Activated T-cell treated with anti-CD3 and anti-CD28 coated beads, Interleukin-2, amount 50 U/mL, for 48 hours (primary cell): ENCODE measurements at places on chromosomes 16 and 17.

DNA sequence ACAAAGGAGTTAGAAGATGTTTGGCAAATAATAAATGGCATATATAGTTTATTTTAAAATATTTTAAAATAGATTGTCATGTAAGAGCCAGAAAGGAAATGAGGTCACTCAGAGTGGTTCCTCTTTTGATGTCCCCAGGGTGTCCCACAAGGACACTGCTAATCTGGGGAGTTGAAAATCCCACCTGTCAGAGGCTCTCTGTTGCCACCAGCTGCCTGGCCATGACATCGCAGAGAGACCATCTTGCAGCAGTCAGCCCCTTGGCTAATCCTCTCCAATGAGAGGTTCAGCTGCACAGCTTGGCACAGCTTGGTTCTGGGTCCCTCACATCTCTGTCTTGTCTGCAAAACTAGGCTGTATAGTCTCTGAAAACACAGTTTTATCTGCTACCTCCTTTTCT, 11.0 kb upstream of the RBFOX1 start:
- no peak for DNase-seq

- DNase-seq = peak; percentile 47
Observed at GRCh38 chr16:88469615-88470395, 16.7 kb downstream of the ZFPM1 start.

- DNase-seq = no peak
Observed at GRCh38 chr16:69916462-69916861, 34.7 kb upstream of the CLEC18A start.

DNA sequence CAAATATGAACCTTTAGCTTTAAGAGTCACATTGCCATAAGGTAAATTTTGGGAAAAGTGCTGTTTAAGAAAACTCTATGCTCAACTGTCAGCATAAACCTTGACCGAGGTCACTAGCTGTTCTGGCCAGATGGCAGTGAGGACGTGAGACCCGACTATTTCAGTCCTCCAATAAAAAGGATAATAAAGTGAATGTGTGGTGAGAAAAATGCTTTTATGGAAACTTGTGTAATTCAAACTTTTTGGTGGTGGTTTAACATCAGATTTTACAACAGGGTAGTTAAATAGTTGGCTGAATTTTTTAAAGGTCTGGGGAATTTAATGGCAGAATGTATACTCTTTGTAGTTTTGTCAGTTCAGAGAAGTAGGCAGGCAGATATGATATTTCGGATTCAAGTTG, 391.1 kb downstream of the PMP22 start:
- DNase-seq = no peak

- DNase-seq = no peak
Observed at GRCh38 chr17:55068862-55069811, 100.6 kb downstream of the STXBP4 start.

DNA sequence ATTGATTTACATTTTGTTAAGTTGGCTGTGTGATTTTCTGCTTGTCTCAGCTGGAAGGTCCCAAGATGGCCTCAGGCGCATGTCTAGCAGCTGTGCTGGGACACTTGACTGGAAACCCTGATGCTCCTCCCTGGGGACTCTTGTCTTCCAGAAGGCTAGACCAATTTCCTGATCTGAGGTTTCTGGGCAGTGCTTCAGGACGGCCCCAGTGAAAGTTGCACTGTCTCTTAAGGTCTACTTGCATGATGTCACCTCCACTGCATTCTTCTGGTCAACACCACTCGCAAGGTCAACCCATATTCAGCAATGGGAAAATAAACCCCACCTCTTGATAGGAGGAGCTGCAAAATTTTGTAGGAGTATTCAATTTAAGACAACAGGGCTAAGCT, 116.0 kb downstream of the SALL1 start:
- no peak for DNase-seq

DNA sequence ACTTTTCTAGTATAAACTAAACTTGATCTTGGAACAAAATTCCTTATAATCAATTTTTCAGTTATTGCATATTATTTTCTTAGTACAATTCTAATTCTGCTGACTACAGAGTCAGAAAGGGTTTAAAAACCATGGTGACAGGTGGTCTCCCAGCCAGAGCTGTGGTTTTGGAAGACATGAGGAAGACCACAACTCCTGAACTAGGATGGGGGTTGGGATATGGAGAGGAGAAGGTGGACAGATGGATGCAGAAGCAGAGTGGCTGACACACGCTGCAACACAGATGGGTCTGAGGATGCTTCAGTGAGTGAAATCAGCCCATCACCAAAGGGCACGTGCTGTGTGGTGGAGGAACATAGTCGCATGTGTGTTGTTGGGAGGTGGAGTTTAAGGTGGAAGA, 187.7 kb downstream of the LGALS9B start:
- no peak for DNase-seq

GRCh38 chr16:25988084-25988483, 296.3 kb downstream of the HS3ST4 start:
- no peak for DNase-seq

DNA sequence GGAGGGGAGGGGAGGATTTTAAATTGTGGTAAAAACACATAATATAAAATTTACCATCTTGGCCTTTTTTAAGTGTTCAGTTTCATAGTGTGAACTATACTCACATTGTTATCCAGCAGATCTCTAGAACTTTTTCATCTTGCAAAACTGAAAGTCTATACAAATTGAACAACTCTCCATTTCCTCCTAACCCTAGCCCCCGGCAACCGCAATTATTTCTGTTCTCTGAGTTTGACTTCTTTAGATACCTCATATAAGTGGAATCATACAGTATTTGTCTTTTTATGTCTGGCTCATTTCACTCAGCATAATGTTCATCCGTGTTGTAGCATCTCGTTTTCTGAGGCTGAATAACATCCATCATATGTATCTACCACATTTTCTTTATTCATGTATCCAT, 30.0 kb upstream of the MRTFB start:
- DNase-seq = no peak

- peak; percentile 81 for DNase-seq
Observed at GRCh38 chr17:58335779-58336455, 7.3 kb upstream of the TSPOAP1 start.

- no peak for DNase-seq
Observed at GRCh38 chr17:81328978-81329926, 34.1 kb upstream of the SLC38A10 start.

GRCh38 chr16:21023509-21024202, 123.1 kb downstream of the LYRM1 start:
- no peak for DNase-seq

DNA sequence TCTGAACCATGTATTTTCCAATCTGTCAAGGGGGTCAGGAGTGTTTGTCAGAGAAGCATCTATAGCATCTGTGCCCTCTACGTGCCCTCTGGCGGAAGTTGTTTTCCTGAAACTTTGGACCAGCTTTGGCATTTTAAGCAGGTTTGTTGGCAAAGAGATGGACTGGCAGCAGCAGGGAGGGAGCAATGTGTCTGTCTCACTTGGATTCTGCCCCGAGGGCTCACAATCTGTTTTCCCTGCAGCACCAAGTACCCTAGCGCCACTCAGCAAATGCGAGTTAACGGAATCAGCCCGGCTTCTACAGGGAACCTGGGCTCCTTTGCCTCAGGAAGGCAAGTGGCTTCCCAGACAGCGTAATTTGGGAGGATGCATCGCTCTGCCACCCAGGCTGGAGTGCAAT, 17.4 kb downstream of the DUSP14 start:
- no peak for DNase-seq

- DNase-seq = no peak
Observed at GRCh38 chr16:19875900-19876299, 8.7 kb downstream of the GPRC5B start.

GRCh38 chr16:1175566-1176279, 22.8 kb downstream of the CACNA1H start:
- DNase-seq = no peak

DNA sequence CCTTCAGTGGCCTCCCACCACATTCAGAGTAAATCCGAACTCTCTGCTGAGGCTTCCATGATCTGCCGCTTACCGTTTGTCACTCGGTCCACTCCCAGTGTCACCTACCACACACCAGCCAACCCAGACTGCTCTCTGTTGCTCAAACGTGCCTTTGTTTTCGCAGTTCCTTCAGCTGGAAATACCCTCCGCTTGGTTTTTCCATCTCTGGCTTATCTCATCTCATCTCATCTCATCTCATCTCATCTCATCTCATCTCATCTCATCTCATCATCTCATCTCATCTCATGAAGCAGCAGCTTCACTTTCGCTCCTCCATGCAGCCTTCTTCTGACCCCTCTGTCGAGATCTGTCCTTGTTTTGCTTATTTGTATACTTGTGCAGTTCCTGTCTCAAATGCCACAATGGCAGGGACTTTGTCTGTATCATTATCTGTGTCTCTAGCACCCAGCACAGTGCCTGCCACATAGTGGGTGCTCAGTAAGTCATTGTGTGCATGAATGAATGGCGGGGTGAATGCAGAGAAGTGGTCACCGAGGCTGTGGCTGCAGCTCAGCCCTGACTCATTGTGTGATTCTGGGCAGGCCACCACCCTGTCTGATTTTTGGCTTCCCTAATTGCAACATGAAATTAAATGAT, 3.8 kb upstream of the SNX20 start:
- peak; percentile 64 for DNase-seq

DNA sequence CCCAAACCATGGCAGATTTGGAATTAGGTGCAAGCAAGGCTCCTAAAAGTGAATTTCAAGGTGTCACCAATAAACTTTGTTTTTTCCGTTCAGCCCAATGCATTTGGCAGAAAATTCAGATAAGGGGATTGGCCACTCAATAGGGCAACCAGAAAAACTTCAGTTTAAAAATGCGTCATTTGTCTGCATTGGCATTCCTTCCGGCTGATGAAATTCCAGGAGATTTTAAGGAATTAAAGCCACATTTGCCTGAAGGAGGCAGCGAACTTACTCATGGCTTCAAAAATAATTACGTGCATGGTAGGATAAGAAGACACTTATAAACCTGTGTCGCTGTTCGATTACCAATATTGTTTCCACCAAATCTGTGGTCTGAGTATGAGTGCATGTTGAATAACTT, 151.9 kb downstream of the SALL1 start:
- no peak for DNase-seq

GRCh38 chr16:12449795-12450194, 353.9 kb downstream of the CPPED1 start:
- DNase-seq = peak; percentile 56

- DNase-seq = no peak
Observed at GRCh38 chr17:15951368-15952047, 6.6 kb downstream of the ADORA2B start.

DNA sequence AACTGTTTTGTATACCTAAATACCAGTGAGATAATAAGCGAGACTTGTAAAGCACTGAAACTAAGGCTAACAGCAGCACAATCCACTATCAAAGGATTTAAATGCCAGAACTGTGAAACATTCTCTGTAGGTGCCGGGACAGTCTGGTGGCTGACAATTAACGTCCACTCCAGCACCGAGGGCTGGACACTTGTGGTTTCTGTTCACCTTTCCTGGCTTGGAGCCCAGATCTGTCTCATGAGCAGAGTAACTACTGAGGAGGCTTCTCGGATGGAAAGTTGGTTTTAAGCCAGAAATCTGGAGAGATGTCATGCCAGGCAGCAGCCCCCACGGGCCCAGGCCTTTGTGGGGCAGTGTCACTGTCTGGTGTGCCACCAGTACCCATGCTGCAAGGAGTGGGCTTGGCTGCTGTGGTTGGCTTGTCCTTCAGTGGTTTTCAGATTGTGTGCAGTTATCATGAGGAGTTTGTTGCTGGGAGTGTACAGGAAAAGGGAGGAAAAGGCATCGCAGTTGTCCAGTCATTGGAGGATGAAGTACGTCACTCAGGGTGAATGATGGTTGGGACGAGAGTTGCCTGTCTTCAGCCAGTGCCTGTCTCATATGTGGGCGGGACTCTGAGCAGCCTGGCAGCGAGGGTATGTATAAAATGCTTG, 35.5 kb downstream of the UBN1 start:
- no peak for DNase-seq

DNA sequence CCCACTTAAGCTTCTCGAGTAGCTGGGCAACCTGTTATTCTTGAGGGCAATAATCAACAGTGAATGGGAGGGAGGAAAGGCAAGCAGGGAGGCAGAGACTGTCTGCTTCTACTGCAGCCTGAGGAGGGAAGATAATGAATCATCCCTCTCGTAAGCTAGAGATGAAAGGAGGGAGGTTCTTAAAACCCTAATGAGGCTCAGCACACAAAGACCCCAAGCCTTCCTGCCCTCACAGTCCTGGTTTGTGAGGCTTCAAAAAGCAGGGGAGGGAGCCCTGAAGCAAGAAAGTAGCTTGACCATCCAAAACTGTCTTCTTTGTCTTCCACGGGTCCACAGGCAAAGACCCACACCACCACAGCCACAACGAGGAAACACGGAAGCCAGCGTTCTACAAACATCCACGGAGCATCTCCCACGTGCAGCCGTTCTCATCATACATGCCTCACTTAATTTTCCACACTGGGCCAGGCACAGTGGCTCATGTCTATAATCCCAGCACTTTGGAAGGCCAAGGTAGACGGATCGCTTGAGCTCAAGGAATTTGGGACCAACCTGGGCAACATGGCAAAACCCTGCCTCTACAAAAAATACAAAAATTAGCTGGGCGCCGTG, 1.8 kb downstream of the PIK3R5 start:
- DNase-seq = peak; percentile 52

- peak; percentile 70 for DNase-seq
Observed at GRCh38 chr16:20944861-20945574, 44.4 kb downstream of the LYRM1 start.

- no peak for DNase-seq
Observed at GRCh38 chr16:70665806-70666735, 19.7 kb downstream of the IL34 start.

DNA sequence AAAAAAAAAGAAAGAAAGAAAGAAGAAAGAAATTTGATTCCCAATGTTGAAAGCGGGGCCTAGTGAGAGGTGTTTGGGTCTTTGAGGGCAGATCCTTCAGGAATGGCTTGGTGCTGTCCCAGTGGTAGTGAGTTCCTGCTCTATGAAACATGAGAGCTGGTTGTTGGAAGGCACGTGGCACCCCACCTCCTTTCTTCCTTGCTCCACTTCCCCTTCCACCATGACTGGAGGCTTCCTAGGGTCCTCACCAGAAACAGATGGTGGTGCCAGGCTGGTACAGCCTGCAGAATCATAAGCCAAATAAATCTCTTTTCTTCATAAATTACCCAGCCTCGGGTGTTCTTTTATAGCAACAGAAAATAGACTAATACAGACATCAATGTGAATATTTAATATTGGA, 147.3 kb upstream of the KCNJ18 start:
- DNase-seq = no peak

GRCh38 chr16:89873972-89874689, 739 bp downstream of the TCF25 start:
- peak; percentile 99 for DNase-seq

DNA sequence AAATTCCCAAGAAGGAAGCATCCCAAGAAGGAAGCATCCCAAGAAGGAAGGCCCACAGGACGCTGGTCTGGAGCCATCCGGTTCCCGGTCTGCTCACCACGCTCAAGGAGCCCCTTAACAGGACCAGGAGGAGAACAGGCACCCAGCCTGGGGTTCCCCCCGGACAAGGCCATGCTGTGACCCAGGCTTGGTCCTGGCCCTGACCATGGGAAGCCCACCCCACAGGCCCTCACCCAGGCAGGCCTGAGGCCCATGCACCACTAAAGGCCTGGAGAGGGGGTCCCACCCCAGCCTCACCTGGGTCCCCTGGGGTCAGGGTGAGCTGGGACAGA, 340 bp upstream of the ENPP7 start:
- no peak for DNase-seq

GRCh38 chr17:17460038-17460437, 16.8 kb upstream of the MED9 start:
- no peak for DNase-seq

- DNase-seq = no peak
Observed at GRCh38 chr16:13727943-13728342, 192.0 kb upstream of the ERCC4 start.
